Neuronal stem cell (in vitro differentiated cells): ENCODE measurements at places on chromosomes 6 and 20.

DNA sequence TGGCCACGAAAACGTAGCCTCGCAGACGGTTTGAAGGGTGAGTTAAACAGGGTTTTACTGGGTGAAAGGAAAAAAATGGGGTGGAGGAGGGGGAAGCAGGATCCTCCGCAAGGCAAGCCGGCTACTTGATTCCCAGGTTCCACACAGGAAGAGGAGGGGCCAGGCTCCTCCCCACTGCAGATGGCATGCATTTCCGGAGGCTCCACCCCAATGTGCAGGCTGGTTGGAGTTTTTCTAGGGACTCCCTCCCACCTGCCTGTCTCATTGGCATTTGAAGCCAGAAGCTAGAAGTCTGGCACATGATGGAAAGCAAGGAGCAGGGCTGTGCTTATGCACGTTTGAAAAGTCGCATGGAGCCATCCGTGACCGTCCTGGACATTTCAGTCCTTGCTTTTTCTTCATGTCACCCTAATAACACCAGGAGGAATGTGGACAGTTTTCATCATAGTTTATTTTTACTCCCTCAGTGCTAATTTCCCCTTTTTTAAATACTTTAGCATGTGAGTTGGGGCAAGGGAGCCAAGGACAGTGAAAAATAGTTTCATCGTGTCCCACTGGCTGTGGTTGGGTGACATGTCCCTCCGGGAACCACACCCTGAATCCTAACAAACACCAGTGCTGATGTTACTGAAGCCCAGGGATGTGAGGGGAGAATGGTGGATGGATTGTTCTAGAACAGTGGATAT is 100.1 kb upstream of the INSM1 start:
- DNase-seq, result no peak

DNA sequence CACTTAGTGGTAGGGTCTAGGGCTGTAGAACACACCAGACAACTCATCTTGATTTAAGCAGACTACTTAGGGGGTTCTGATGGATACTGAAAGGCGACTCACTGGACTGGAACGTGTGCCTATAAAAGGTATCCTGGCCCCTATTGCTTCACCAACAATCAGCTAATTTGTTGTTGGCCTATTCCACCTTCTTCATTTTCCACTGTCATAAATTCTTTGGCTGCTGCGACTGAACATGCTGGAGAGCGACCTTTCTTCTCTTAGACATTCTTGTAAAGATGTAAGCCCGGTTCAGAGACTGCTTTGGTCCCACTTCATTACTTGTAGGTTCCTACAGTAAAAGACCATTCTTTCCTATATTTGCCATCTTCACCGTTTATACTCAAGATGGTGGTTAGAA is 609.9 kb upstream of the CITED2 start:
- DNase-seq, result no peak

- peak; percentile 62 for DNase-seq
These were observed 36.9 kb upstream of the BLCAP start for GRCh38 chr20:37564388-37565133.

DNA sequence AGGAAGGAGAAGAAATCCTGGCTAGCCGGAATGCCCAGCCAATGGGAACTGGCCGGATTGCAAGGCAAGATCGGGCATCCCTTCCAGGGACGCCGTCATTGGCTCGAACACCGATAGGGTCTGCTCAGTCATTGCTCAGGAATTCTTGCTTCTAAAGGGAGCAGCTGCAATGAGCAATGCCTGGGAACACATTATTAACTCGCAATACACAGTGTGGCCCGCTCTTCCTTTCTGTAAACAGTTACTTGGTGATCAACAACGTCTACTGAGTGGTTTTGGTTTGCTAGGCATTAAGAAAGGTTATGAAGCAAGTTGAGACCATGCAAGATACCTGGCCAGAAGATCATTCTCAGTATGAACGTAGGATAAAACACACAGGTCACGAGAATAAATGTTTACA is 165.4 kb upstream of the CITED2 start:
- no peak for DNase-seq

DNA sequence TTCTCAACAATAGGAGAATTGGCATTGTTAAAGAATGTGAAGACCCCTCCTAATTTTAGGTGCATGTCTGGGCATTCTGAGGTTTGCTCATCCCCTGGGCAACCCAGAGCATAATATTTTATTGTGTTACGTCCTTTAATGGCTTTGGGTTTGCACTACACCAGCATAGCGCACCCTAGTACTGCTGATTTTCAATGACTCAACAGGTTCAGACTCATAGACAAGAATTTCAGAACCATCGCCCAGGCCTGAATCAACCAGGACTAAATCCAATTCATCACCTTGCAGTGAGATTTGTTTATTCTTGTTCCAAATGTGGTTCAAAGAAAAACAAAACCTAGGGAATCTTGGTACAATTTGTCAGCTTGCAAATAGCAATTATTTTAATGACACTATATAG is 137.8 kb upstream of the PHACTR1 start:
- DNase-seq, result no peak

DNA sequence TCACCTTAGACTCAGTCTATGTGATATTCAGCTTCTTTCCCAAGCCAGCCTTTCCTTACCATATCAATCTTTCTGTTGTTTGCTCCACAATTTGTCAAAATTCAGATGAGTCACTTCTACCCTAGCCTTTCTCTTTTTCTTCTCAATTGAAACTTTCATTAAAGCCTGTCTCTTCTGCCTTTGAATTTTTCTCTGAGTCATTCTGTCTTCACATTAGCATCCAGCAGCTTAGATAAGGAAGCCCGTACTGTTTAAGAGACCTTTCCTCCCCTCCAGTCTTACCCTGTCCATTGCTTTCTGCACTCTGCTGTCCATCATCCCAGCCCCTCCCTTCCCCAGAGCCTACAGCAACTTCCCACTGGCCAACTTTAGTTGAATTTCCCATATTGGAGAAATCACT is 34.9 kb upstream of the RALGAPA2 start:
- no peak for DNase-seq

GRCh38 chr20:25290646-25291431 is 43.0 kb downstream of the PYGB start:
- DNase-seq, result no peak
